ENCODE measurements at places on chromosomes 1 and 21. TPM values are rescaled to one million over a fixed set of nuclear protein-coding genes. Genes with fewer than 3 reads are reported as not detected.

Gene FALEC
- not detected for total RNA-seq

Gene SELENBP1
- not detected for total RNA-seq

Gene C1orf94
- not detected for total RNA-seq

Gene SLC25A34
- total RNA-seq = 0.07 TPM

All from Caki2 (cell line).